ENCODE measurements at places on chromosomes 4 and X.

- no peak for DNase-seq
Measured at GRCh38 chr4:155161357-155161756, 47.1 kb upstream of the NPY2R start.

GRCh38 chrX:69539437-69539836 is 35.3 kb downstream of the NALF2 start:
- DNase-seq: no peak

DNA sequence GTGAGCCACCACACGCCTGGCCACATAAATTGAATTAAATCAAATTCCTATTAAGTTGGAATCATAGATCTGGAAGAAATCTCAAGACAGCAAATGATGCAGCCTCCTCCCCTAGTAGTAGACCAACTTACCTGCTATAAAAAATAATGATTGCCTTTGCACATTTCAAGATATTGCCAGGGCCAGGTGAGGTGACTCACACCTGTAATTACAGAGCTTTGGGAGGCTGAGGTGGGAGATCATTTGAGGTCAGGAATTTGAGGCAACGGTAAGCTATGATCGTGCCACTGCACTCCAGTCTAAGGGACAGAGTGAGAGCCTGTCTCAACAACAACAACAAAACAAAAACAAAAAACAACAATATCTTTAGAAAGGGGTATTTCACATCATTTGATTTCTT is 17.0 kb upstream of the WWC2 start:
- no peak for DNase-seq

DNA sequence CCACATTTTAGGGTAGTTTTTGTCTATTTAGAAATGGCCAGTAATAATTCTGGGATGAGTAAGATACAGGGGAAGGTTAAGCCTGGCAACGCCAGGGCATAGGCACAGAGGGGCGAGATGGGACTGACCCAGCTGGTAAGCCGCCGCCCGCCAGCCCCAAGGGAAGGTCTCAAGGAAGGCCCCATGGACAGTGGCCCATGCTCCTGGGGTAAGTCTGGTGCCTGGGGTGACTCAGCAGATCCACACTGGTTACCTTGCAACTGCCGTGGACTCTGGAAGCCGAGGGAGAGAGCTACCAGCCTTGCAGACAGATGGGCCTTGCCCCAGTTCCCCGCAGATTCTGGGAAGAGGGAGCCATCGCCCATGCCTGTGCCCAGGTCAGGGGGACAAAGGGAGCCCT is 179.4 kb downstream of the AFAP1 start:
- no peak for DNase-seq

GRCh38 chr4:8378101-8378724 is 62.3 kb downstream of the ACOX3 start:
- DNase-seq: no peak

- peak; percentile 19 for DNase-seq
Measured at GRCh38 chr4:60847614-60848013, 352.5 kb upstream of the ADGRL3 start.

DNA sequence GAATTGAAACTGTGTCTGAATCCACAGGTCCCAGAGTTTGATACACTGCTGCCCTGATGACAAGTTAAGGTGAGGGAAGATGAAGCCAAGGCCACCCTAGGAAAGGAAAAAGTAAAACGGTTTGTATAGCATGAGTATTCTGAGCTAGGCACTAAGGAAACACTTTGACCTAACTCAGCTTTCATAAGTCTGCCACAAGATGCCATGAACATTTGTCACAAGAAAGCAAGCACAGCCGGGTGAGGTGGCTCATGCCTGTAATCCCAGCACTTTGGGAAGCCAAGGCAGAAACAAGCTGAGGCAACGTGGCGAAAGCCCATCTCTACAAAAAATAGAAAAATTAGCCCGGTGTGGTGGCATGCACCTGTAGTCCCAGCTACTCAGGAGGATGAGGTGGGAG is 34.2 kb downstream of the ELOVL6 start:
- DNase-seq: no peak

DNA sequence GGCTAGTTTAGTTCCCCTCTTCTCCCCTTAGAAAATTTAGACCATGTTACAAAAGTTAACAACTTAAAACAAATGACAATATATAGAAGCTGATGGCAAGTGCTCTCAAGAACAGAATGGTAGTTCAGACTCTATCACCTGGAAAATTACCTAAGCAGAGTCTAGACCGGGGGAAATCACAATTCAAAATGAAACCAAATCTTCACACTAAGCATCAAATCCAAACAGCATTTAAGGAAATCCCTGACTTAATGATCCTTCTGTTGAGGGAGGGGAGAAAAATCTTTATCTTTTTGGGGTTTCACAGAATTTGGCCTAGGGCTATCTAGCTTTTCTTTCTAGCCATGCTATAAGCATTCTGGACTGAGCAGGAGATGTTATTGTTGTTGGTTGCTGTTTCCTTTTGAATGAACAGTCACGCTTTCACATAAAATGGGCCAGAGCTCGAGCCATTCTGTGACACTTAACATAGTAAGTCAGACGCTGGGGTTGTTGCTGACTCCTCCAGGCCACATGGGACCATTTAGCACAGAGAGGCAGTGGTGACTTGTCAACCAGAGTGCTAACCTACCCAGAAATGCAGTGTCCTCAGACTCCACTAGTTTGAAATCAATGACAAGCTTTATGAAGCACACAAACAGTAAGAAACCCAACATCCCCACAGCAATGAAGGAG is 16.0 kb upstream of the LSM6 start:
- DNase-seq: no peak

DNA sequence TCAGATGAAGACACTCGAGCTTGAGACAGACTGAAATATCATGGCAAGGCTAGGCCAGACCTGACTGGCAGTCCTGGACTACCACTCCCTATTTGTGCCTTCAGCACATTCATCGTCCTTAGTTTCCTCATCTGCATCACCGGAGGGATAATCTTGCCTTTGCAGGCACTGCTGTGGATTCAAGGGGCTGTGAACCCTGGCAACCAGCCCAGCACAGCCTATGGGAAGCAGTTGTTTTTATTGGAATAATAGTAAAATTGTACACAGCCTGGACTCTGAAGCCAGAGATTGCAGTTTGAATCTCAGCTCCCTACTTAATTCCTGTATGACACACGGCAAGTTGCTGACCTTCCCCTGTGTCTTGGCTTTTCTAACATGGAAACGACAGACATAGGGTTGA is 161.0 kb downstream of the NSUN7 start:
- no peak for DNase-seq

GRCh38 chr4:3699678-3700077 is 66.5 kb upstream of the ADRA2C start:
- no peak for DNase-seq

DNA sequence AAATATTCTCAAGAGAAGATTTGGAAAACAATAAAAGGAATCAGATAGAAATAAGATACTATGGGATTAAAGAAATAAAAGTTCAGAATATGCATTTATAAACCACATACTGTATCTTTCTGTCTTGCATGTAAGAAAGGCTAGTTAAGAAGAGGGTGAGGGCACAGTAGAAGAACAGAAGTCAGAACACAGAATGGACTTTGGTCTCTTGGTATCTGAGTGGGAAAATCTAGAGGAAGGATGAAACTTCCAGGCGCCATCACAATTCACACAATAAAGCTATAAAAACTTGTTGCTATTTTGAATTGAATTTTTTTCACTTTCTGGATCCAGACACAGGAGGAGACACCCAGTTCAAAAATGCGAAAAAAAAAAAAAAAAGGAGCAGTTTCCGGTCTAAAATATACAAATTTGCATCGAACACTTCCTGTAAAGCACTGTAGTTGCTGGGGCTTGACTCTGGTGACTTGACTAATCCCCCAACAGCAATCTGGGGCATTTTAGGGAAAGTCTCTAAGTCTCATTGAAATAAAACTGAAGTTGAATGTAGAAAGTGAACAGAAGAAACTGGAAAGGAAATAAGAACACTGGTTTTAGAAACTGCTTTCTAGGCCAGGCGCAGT is 8.1 kb upstream of the NAAA start:
- no peak for DNase-seq

Data from NCI-H226 (cell line).